Left renal cortex interstitium (tissue), 4 donors: ENCODE measurements at places on chromosomes 16 and 17.

DNA sequence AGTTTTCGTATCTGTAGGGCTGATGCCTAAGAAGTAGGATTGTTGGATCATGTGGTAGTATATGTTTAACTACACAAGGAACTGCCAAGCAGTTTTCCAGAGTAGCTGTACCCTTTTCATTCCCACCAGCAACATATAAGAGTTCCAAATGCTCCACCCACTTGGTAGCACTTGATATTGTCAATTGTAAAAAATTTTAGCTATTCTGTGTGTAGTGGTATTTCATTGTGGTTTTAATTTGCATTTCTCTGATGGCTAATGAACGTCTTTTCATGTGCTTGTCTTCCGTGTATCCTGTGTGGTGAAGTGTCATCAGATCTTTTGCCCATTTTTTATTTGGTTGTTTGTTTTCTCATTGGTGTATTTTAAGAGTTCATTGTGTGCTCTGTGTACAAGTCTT is 69.7 kb downstream of the TANC2 start:
- DNase-seq, result no peak

DNA sequence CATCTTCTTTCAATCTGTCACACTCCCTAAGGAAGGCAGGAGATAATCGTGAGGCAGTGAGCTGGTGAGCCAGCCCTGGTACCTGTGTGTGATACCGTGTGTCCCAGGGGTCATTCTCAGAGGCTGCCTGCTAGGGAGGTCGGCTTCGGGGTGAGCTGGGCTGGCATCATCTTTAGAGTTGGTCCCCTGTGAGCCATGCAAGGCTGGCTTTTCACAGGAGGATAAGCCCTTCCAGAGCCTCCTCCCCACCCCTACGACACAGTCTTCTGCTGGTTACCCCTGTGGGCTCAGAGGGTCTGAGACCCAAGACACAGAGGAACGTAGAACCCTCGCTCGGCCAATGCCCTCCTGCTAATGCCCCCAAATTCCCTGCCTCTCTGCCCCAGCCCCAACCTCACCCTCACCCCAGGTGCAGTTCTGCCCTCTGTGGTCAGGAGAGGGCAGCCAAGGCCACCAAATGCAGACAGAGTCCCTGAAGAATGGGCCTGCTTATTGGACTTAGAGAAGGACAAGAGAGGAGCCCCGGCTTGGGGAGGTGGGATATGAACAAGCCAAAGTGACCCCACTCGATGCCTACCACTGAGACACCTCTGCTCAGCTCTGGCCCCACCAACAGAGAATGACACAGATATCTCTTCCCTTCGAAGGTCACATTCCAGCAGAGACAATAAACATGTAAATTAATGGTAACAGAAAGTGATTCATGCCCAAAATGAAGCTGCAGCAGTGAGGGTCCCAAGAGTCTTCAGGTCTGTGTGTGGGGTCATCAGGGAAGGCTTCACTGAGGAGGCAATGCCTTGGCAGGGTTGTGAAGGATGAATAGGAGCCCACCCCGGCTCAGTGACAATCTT is 80.8 kb upstream of the CCL1 start:
- no peak for DNase-seq

- no peak for DNase-seq
Measured at GRCh38 chr16:87375426-87376135, 8.0 kb downstream of the FBXO31 start.

DNA sequence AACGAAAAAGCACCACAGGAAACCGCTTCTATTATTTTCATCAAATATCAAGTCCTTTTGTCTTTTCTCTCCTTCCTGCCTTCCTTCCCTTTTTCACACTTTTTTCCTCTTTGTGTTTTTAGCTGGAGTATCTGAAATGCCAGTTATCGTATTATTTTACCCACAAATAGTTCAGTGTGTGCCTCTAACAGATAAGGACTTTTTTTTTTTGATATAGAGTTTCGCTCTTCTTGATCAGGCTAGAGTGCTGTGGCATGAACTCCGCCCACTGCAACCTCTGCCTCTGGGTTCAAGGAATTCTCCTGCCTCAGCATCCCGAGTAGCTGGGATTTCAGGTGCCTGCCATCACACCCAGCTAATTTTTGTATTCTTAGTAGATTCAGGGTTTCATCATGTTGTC is 10.7 kb downstream of the DNAAF1 start:
- no peak for DNase-seq

DNA sequence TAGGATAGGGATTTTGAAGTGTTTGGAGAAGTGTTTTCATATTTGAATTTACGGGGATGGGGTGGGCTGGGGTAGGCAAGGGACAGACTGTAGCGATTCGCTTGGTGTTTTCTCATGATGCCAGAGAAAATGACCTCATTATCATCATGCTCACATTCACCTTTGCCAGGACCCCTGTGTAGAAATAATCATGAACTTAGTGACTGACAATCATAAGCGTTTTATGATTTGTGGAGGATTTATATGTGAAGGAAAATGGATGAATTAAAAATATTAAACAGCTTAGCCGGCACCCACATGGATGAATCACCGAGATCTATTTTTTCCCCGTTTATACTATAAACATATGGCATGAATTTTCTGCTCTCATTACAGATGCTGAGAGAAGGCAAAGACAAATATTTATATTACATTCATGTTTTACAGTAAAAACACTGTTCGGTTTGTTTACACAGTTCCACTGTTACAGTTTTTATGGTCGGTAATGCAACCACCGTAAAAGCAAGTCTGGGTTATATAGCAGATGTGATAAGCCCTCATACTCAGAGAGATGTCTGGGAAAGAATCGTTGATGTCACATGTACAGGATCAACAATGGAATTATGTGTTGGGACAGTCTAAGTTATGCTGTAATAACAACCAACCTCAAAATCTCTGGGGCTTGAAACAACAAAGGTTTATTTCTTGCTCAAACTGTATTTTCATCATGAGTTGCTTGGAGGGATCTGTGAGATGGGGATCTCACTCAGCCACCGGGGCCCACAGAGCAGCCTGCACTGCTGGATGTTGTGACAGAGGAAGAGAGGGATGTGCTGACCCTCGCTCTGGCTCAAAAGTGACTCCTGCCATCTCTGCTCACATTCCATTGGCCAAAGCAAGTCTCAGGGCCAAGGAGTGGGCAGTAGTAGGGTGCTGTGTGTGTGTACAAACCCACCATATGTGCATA is 85.1 kb downstream of the WWOX start:
- no peak for DNase-seq

DNA sequence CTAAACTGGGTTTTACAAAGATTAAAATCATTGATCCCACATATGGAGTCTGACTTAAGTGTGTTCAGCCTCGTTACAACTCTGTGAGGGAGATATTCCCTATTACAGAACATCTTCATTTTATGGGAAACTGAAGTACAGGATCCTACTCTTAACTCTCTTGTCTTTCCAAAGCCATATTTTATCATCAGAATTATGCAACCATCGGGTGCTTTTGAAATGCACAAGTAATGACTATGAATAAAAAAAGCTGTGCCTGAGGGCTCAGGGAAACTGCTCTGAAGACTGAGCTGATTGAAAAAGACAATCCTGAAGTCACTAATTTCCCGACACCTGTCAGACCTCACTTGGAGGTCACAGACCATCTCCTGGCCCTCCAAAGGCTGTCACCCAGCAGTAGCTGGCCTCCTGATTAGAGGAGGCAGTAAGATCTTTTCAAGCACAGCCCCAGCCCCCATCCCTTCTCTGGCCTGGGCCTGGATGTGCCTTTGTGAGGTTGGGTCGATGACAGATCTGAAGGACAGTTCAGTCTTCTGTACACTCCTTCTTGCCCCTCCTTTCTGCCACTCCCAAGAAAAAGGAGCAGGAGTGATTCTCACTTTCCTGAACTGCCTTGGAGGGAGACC is 5.6 kb downstream of the AKAP1 start:
- DNase-seq, result no peak

- no peak for DNase-seq
Measured at GRCh38 chr17:3208484-3208883, 1.0 kb downstream of the OR1A1 start.
